ENCODE measurements at places on chromosomes 6 and 20.

DNA sequence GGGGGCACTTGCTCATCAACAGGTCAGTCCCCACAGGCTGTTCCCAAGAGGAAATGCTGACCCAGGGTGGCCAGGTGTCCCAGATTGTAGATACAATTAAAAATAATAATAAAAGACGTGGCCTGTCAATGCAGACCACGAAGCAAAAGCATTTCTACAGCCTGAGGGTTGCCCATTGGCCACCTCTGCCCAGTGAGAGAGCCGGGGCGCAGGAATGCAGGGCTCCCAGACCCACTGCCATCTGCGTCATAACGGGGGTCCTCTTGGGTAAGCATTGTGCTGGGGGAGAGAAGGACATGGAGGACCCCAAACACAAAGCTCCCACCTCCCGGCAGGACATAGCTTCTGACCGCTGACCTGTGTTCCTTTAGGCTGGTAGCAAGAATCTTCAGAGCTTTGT, 22.9 kb upstream of the AFDN start:
- no peak for DNase-seq

- no peak for DNase-seq
These were observed 637 bp downstream of the ABHD12 start for GRCh38 chr20:25389858-25390537.

DNA sequence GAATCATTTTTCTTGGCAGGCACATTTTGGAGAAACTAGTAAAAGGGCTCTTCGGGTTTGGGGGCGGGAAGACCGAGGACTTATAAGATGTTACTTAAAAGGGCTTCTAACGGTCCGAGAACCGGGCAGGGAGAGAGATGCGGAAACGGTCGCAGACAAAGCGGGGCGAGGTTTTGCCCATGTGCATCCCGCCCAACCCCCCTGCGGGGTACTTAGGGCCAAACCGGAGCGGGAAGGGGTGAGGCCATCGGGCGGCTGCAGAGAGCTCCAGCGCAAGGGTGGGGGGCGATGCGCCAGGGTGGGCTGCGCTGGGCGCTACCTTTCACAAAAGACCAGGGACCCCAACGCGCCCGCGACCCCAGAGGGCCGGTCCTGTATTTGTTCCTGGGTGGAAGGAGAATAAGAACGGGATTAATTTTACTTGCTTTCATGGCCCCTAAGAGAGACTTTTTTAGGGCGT, 616 bp downstream of the TUBB start:
- DNase-seq: no peak

GRCh38 chr6:141988954-141989705, 143.6 kb upstream of the GJE1 start:
- peak; percentile 52 for DNase-seq

DNA sequence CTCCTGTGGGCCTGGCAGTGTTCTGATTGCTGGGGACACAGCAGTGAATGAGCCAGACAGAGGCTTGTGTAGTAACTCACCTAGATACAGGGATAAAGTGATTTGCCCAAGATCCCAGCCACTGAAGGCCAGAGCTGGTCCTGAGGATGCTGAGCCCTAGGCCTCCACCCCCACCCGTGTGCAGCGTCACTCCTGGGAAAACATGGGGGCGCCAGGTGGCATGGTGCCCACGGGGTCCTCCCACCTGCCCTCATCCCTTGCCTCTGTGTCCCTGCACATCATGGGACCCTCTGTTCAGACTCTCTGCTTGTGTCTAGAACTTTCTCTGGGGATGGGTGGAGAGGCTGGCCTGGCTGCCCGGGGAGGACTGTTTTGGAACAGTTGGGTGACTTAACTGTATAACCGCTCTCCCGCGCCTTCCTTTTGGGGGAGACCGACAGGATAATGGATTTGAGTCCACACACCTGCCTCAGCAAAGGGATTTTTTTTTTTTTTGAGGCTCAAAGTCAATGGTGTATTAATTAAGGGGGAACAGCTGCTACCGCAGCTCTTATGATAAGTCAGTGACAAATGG, 19.6 kb downstream of the LEMD2 start:
- DNase-seq: no peak

DNA sequence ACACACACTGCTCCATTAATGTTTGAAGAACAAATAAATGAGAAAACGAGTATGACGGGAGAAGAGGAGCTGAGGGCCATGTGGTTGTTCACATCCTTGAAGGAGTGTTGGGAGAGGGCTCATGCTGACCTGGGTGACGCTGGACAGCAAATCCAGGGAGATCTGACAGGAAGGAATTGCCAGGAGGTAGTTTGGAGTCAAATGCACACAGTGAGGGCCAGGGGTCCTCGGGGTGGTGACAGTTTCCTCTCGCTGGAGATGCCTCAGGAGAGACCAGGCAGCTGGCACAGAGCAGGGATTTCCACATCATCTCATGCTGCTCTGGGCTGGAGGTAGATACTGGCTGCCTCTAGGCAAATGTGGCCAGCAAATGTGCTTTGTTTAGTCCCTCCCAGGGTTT, 2.0 kb upstream of the TMEM181 start:
- no peak for DNase-seq

GRCh38 chr20:12575352-12576095, 433.2 kb upstream of the SPTLC3 start:
- no peak for DNase-seq

- DNase-seq: no peak
These were observed 19.4 kb downstream of the C6orf15 start for GRCh38 chr6:31092769-31093505.

DNA sequence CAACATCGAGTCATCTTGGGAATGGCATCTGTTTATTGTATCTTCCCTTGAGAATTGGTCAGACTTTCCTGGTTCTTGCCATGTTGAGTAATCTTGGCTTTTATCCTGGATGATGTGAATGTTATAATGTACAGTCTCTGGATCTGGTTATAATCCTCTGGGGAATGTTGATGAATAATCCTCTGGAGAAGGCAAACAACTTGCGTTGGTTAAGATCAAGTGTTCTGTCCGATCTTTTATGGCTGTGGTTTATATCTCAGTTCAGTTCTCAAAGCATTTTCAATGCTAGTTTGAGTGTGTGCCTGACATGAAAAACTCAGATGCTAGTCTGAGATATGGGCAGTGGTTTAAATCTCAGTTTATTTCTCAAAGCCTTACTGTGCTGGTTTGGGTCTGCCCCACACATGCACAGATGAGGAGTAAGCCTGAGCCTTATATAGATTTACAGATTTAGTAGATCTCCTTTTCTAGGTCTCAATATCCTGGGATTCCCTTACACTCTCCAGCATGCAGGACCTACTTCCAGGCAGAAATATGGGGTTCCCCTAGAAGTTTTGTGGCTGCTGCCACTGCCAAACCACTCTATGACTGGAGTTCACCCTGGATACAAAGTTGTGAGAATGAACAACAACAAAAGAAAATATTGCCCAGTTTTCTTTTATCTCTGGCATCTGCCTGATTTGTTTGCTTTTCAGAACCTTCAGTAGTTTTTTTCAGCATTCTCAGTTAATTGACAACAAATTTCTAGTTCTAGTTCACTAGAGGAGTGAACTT, 191.8 kb upstream of the MAN1A1 start:
- peak; percentile 71 for DNase-seq

GRCh38 chr6:165605901-165606739, 56.9 kb downstream of the PDE10A start:
- DNase-seq: peak; percentile 89

GRCh38 chr6:155487371-155488130, 31.9 kb upstream of the NOX3 start:
- DNase-seq: no peak

GRCh38 chr6:83042467-83043053, 23.1 kb downstream of the UBE3D start:
- DNase-seq: no peak

GRCh38 chr20:58097429-58097828, 131.0 kb downstream of the ANKRD60 start:
- no peak for DNase-seq

DNA sequence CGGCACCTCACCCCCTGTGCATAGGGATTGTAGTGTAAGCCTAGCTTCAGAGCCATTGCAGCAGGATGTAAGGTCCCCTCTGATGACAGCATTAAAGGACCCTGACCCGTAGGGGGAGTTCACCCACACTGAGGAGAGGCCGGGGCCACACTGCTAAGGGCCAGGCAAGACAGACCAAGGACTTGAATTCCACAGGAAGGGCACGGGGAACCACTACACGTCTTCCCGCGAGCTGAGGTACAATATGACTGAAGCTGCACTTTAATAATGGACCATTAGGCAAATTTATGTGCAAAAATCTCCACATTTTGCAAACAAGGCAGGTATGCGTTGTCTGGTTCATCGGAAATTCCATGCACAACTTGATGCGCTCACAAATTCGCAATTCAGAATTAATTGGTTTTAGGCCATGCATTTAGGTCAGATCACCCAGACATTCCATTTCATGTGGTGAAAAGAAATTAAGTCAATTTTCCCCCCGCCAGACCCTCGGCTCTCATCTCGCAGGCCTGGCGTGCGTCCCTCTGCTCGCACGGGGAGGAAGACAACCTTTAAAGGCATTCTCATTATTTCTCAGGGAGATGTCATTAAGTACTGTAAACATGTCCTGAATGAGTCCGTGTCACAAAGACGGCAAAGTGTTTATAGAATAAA, 111.8 kb downstream of the FOXA2 start:
- no peak for DNase-seq

GRCh38 chr20:48603819-48604405, 223.9 kb downstream of the PREX1 start:
- no peak for DNase-seq

DNA sequence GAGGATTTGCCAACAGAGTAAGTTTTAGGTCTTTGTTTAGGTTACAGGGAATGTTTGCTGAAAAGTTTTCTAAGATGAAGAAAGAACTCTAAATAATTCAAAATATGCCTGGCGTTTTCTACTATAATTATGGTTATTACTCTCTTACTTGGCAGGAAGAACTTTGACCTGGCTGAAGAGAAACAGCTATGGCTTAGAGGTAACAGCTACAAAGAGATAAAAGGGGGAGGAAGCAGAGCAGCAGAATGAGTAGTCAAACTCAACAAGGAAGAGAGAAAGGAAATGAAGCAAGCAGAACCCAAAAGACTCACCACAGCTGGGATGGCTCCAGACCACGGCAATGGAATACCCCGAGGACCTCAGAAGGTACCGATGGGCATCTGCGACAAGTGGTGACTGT, 95.6 kb downstream of the KIF16B start:
- no peak for DNase-seq

- no peak for DNase-seq
These were observed 549 bp downstream of the ANKRD6 start for GRCh38 chr6:89433252-89434149.

DNA sequence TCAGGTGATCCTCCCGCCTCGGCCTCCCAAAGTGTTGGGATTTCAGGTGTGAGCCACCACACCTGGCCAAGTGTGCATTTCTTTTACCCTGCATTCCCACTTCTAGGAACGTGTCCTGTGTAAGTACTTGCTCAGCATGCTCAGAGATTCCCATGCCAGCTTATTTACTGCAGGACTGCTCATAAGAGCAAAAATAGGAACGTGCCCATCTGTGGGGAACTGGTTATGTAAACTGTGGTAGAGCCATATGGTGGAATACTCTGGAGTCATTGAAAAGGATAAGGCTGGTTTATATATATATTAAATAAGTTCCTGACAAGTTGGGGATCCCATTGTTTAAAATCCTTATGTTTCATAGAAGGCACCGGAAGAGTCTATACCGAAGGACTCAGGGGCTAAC, 38.2 kb upstream of the FANCE start:
- no peak for DNase-seq

GRCh38 chr6:112502351-112503090, 155.4 kb downstream of the RFPL4B start:
- DNase-seq: no peak

GRCh38 chr6:87575423-87575822, 14.4 kb downstream of the RARS2 start:
- no peak for DNase-seq

- DNase-seq: no peak
These were observed 134.2 kb upstream of the AGPAT4 start for GRCh38 chr6:161408041-161408440.

GRCh38 chr6:169587975-169588374, 113.9 kb downstream of the WDR27 start:
- no peak for DNase-seq

DNA sequence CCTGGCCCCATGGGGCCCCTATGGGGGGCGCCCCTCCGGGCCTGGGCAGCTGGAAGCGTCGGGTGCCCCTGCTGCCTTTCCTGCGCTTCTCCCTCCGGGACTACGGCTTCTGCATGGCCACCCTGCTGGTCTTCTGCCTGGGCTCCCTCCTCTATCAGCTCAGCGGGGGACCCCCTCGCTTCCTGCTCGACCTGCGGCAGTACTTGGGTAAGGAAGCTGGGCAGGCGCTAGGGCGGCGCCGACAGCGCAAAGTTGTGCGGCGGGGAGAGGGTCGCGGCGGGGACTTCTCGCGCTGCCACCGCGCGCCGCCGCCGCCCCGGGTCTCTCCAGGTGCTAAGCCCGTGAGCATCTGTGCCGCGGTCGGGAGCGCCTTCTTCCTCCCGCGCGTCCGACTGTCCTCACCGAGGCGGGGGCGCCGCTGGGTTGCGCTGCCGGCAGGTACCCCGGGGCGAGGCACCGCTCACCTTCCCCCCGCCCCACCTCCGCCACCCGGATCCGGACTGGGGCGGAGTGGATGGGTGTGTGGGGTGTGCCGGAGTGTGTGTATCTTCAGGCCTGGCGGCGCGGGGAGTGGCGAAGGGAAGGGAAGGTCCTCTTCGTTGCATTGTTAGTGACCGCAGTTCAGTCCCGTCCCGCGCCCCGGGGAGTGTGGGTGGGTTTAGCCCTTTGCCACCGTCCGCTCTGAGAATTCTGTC, 788 bp downstream of the UST start:
- no peak for DNase-seq

DNA sequence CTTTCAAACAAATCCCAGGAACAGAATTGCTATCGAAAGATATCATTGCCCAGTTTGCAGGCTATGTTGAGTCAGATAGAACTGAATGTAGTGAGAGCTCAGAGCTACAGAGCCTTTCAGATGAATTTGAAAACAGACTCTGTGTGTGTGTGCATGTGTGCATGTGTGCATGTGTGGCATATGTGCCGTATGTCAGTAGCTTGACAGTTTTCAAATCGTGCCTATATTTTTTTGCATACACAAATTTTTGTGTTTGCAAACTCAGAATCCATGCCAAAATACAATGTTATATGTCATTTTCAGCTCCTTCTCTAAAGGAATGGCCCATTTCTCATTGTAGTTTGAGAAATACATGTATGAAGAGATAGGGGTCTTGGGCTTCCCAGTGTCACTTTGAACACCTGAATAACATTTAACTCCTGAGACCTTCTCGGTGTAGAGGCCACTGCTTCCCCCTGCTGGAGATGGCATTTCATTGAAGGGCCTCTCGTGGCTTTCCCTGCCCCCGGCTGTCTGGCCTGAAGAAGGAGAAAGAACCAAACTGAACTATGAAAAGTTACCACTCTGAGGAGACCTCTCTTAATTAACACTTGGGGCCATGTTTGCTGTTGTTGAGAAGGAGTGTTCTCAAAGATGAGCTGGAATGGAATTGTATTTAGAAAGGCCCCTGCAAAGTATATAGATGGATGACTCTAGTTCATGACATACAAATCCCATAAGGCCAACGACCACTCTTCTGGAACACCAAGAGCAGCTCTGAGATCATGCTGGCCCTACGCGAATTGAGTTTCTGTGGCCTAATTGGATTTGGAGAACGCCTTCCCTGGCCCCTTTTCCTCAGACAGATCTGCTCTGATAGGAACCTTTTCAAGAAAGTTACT, 58.7 kb downstream of the VAPB start:
- peak; percentile 12 for DNase-seq

- no peak for DNase-seq
These were observed 23.0 kb upstream of the BMP5 start for GRCh38 chr6:55898342-55898741.

- DNase-seq: no peak
These were observed 98.0 kb upstream of the JARID2 start for GRCh38 chr6:15147827-15148226.

GRCh38 chr6:33732817-33733708, 13.6 kb downstream of the IP6K3 start:
- DNase-seq: no peak

GRCh38 chr6:79557673-79558467, 20.6 kb upstream of the LCA5 start:
- no peak for DNase-seq

Measured in kidney epithelial cell (primary cell).